ENCODE measurements at places on chromosomes 2 and 18.

DNA sequence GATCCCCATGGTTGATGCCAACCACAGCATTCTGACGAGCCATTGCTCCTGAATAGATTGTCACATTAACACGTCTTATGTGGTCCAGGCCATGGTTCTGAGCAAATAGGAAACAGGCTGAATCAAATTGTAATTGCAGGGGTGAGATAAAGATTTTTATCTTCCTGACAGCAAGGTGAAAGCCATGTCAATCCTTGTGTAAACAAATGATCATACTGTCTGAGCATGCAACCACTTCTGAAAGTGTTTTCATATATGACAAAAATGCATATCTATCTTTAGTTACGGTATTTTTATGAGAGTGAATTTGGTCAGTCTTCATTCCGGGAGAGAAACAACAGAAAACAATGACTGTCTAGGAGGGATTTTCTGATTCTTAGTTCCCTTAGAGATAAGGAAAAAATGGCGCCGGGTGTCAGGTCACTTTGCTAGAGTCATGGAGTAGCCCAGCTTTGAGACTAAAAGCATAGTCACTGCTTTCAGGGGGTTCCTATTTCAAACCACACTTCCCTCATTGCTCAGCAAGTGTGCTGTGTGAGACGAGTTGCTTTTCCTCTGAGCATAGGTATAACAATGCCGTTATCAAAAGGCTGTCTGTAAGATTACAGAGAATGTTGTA lies 958.9 kb downstream of the DCDC2C start:
- DNase-seq, result no peak

GRCh38 chr18:2304378-2305175 lies 266.7 kb downstream of the METTL4 start:
- DNase-seq, result no peak

GRCh38 chr2:150214626-150215025 lies 272.8 kb downstream of the RND3 start:
- DNase-seq, result no peak

GRCh38 chr2:218876562-218877219 lies 4.0 kb upstream of the WNT10A start:
- DNase-seq, result peak; percentile 48

DNA sequence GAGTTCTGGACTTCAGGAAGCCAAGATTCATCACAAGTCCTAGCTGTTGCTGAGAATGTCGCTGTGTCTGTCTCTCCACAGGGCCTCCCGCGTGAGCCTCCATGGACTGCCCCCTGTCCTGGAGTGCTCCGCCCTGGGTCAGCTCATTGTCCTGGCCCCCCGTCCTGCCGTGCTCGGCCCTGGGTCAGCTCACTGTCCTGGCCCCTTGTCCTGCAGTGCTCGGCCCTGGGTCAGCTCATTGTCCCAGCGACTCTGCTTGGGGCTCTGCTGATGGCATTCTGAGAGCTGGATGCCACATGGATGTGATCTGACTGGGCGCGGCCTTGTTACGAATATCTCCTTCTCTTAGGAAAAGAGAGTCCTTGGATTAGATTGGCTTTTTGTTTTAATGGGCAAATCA lies 78.5 kb downstream of the EIPR1 start:
- no peak for DNase-seq

DNA sequence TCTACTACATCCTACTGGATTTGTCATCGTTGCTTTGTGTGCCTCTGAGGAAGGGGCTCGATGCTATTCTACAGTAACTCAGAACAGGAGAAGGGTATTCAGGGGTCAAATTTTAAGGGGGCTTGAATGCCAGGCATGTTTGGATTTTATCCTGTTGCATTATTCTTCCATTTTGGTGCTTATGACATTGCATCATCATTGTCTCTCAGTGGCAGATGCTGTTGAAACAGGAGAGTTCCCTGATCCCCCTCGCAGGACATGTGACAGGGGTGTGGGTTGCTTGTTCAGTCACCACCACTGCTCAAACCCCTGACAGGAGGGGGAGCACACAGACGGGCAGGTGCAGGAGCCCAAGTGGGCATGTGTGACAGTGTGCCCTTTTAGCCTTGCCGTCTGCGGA lies 156.7 kb downstream of the SLC4A3 start:
- no peak for DNase-seq

- DNase-seq, result no peak
Observed at GRCh38 chr18:73691118-73691517, 456.5 kb downstream of the FBXO15 start.

- DNase-seq, result no peak
Observed at GRCh38 chr2:144516411-144516980, 3.4 kb downstream of the ZEB2 start.

DNA sequence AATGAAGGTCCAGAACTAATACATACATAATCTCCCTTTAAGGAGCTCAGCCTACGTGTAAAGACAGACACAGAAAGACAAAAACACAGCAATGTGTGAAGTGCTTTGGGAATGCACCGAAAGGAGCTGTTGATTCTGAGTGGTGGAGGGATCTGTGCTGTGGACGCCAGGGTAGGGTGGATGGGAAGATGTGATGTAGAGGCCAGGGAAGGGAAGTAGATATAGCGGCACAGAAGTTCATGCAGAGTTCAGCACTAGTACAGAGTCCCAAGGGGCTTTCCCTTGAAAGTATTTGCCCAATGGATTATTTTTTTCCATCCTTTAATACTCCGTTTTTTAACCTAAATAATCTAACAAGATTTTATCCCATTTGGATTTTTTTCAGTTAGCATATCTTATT lies 32.1 kb upstream of the DOCK10 start:
- DNase-seq, result no peak

- no peak for DNase-seq
Observed at GRCh38 chr18:2655954-2656236, 369 bp downstream of the SMCHD1 start.

GRCh38 chr18:43158381-43158780 lies 42.9 kb upstream of the RIT2 start:
- DNase-seq, result no peak

DNA sequence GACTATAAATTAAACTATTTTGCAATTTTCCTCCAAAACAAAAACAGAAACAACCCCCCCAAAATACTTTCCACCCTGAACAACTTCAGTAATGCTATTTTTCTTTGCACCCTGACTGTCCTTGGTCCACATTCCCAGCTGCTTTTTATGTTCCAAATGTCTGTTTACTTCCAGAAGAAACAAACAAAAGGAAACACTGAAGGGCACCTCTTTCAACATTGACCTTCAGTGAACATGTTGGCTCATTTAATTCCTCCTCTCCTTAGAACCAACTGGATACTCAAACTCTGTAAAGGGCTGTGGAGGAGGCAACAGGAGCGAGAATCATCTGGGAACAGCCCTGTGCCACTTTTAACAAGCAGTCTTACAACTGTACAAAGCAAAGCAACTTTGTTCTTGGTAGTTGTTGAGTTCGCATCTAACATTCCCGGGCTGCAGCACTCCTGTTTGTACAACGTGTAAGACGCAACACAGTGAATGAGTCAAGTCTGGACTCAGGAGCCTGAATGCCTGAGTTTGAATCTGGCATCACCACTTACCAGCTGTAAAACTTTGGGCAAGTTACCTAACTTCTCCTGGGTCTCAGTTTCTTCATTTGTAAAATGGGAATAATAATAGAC lies 111.4 kb upstream of the GATA6 start:
- DNase-seq, result no peak
